ENCODE measurements at places on chromosomes 1 and 21.
A peak's percentile ranks its signal among the peaks of the same experiment; 100 is the strongest.

DNA sequence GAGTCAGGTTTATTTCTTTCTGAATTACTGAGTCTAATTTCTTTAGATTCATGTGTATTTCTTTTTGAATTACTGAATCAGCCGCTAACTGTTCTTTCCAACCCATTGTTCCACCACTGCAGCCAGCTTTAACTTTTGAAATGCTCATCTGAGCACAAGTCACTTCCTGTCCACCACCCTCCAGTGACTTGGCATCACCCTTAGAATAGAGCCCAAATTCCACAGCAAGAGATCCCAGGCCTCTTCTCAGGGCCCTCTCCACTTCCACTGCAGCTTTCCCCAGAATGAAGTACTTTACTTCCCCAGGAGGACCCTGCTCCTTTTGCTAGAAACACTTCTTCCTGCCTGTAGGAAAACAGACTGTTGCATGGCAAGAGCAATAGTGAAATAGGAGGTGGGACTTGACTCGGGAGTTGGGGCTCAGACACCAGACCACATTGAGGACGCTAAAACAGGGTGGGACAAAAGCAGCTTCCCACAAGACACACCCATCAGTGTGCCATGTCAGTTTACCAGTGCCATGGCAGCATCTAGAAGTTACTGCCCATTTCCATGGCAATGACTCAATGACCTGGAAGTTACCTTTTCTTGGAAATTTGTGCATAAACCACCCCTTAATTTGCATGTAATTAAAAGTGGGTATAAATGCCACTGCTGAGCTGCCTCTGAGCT, 56.5 kb upstream of the ADAR start:
- no peak for DNase-seq

DNA sequence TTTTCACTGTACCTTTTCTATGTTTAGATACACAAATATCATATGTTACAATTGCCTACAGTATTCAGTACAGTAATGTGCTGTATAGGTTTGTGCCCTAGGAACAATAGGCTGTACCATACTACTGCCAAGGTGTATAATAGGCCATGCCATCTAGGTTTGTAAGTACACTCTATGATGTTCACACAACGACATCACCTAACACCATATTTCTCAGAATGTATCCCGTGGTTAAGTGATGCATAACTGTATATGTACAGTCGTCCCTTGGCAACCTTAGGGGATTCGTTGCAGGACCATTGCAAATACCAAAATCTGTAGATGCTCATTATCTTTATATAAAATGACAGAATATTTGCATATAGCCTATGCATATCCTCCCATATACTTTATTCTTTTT, 5.8 kb upstream of the SSR2 start:
- DNase-seq: no peak

DNA sequence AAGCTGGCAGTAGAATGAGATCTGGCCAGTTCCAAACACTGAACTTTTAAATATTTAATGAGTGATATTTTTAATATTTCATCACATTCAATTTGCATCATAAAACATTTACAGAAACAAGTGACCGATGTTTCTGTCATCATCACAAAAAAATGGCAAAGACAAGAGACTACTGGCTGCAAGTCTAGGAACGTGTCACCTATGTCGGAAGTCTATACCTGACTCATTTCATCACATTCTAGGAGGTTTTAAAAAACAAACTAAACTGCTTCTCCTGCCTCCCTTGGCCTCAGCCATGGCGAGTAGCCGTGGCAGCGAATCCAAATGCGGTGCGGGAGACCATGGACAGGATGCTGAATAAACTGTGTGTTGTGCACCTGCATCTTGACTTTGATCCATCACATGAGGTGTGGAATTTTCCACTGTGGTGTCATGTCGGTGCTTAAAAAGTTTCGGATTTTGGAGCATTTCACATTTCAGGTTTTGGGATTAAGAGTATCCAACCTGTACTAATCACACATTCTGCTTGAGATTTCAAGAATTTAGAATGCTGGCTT, 43.1 kb downstream of the CLSTN1 start:
- no peak for DNase-seq

DNA sequence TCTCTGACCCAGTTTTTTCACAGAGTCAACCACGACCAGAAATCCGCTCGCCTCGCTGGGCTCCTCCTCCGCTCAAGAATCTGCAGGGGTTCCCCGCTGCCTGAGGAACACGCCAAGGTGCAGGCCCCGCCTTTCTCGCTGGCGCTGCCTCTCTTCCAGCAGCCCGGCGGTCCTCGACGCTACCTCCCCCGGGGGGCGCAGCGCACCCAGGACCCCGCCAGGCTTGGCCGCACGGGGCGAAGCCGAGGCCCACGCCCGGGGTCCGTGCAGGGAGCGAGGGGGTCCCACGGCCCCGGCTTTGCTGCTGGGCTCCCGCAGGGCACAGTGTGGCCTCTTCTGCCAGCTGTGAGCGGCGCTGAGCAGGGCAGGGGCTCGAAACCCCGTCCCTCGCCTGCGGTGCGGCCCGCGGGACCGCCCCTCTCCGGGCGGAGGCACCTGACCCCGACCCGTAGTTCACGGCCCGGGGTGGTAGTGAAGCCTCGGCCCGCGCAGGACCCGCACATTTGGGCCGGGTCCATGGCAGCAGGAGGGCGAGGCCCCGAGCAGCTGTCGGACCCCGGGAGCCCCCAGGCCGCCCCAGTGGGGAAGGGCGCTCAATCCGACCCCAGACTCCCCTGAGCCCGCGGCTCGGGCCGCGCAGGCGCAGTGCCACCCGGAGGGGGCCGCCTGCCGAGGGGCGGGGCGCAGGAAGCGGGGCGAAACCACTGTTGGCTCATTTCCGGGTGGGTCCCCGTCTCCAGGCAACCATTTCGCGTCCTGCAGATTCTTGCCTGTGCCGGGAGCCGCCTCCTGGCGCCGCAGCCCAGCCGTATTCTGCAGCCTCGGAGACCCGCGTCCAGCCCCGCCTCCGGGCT, 10.0 kb upstream of the MMEL1 start:
- peak; percentile 92 for DNase-seq

DNA sequence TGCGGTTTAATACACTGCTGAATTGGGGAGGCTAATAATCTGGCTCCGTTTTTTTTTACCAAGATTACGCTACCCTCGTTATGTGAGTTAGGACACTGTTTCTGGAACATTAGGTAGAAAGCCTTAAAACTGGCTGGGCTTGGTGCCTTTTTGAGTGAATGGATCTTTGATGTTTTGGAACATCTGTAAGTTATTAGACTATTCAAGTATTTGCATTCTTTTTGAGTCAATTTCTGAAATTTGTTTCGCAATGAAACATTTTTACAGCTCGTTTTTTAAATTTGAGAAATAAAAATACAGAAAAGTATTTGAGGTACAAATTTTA, 106.9 kb downstream of the LTN1 start:
- DNase-seq: no peak

DNA sequence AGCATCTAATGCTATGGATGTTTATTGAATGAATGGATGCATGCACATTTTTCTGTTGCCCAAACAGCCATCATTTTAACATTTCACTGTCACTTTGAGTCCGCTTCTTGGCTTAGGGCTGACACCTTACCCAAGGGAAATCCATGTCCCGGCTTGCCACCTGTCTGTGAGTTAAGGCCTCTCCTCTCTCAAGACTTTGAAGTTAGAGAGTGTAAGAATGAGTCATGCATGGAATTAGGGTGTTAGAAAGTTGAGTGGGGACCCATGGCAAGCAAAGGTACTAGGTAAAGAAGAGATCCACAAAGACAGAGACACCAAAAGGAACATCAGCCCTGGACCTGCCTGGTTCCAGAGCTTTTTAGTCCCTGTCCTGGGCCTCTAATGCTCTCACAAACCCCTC, 35.1 kb downstream of the ATP1A1 start:
- DNase-seq: no peak

DNA sequence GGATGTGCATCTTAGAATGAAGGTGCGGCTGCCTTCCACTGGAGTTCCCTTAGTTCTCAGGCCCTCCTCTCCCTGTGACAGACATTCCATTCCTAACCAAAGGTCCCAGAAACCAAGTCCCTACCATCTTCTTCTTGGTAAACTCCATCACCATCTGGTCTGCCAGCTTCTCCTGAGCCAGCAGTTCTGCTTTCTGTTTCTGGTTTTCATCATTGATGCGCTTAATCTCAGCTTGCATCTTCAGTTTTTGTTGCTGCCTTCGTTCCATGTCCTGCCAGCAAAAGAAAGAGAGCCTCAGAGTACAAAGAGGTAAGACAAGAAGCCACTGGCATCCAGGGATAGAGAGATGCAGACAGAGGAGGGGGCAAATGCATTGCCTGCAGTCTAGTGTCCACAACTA, 18.0 kb upstream of the VSIG8 start:
- DNase-seq: peak; percentile 42

DNA sequence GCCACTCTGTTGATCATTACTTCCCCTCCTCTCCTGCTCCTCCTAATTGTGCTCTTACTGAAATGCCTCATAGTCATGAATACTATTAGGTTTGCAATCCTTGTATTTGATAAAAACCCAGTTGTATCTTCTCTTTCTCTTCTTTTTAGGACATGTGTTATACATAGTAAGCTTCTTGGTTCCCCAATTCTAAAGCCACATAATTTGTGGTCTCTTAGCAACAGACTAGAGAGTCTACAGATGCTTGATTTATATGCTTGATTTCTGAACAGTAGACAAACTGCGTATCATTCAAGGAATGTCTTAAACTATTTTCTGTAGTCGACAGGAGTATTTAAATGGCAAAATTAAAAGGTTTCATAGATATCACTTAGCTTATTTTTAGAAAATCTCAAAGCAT, 1598.9 kb downstream of the PLA2G4A start:
- no peak for DNase-seq

- peak; percentile 45 for DNase-seq
Measured at GRCh38 chr1:51517361-51518032, 1.6 kb downstream of the EPS15 start.

DNA sequence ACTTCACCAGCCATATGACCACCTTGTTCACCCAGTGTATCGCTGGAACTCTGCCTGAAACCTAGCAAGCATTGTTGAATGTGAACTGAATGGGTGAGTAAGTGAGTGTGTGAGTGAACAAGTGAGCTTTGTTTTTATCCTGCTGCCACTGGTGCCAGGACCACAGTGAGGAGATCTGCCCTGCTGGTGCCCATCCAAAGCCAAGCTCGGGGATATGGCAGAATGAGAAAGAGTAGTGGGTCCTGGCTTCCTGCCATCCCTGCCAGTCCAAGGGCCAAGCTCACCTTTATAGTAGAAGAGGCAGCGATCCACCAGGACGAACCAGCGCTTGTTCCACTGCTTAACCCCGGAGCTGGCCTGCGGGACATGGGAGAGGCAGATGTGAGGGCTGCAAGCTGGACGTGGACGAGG, 53.4 kb upstream of the GOLT1A start:
- peak; percentile 31 for DNase-seq

DNA sequence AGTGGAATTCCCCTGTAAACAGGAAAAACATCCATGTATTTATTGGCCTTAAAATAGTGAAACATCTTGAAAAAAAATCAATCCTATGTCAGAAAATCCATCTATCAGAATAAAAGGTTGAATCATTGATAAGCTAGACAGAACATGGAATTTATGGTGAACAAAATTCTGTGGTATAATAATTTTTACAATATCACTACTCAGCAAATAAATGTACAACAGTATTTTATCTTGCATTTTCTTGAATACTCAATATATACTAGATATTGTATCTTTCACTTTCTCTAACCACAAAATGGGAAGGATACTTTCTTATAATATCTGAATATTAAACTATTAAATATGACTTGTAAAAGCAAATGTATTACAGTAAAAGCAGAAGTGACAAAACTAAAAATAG, 5.7 kb upstream of the UBE4B start:
- DNase-seq: no peak
